Activated CD8-positive, alpha-beta memory T cell treated with anti-CD3 and anti-CD28 coated beads, Interleukin-2, amount 10 ng/mL, durations not matched to agents 7 days and 5 days (primary cell): ENCODE measurements at places on chromosomes 6 and 20. TPM values are rescaled to one million over a fixed set of nuclear protein-coding genes. Genes with fewer than 3 reads are reported as not detected.

- H3K4me1 ChIP-seq: peaks cover 1% of the 10 kb centered on the region
- H3K27me3 ChIP-seq: peaks cover 7% of the 10 kb centered on the region
- H3K27ac ChIP-seq: no peak overlapping the region
- no peaks in the 10 kb centered on the region for H3K36me3 ChIP-seq
These were observed 165.4 kb downstream of the SYNDIG1 start for GRCh38 chr20:24634855-24635254.

DNA sequence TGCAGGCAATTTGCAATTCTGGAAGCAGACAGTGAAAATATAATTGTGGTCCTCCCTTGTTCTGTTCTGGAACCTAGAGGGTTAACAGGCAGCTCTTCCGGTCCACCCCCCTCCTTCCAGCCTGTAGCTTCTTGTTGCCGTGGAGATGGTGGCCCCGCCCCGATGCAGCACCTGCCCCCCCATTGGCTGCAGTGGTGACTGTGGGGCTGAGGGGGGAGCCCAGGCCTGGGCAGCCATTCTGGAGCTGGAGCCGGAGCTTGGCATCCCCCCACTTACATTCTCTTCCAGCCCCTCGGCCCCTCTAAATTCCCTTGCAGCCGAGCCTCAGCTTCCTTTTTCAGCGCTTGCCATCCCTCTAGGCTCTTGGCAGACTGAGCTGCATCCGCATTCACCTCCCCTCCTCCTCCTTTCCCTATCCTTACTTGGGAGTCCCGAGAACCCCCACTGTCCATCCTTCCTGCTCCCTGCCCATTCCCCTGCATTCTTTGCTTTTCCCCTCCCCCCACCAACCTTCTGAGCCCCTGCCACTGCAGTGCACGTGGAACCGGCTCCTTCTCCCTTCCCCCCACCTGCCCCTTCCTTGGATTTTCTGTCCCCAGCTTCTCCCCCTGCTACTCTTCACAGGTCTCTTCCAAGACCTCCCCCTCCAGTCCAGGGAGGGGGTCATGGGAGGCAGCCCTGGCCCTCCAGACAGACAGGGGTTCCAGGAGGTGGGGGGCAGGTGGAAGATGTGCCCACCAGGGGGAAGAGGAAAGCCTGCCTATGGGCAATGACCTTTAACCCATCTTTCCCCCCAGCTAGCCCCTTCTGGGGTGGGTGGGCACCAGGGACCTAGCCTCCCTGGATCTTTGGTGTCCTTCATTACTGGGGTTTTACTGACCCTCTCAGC is 11.4 kb downstream of the SYNGAP1 start:
- H3K4me3 ChIP-seq: peak overlapping the region; percentile 79
- peaks cover 4% of the 10 kb centered on the region for H3K36me3 ChIP-seq
- peak; percentile 94 for DNase-seq
- H3K4me1 ChIP-seq: peaks cover 57% of the 10 kb centered on the region
- H3K27me3 ChIP-seq: no peaks in the 10 kb centered on the region
- peak overlapping the region; percentile 83 for H3K27ac ChIP-seq

- H3K4me3 ChIP-seq: no peak overlapping the region
- H3K27ac ChIP-seq: no peak overlapping the region
- H3K27me3 ChIP-seq: no peaks in the 10 kb centered on the region
- H3K4me1 ChIP-seq: no peaks in the 10 kb centered on the region
- no peak for DNase-seq
These were observed 217.8 kb downstream of the MAFB start for GRCh38 chr20:40471261-40471629.

- no peak overlapping the region for H3K4me3 ChIP-seq
- H3K27ac ChIP-seq: no peak overlapping the region
- no peaks in the 10 kb centered on the region for H3K36me3 ChIP-seq
- no peaks in the 10 kb centered on the region for H3K4me1 ChIP-seq
- H3K27me3 ChIP-seq: no peaks in the 10 kb centered on the region
These were observed 74.5 kb upstream of the MARCKS start for GRCh38 chr6:113782636-113783035.

ID1 gene
- not detected for total RNA-seq

- H3K27me3 ChIP-seq: no peaks in the 10 kb centered on the region
- no peak for DNase-seq
- no peaks in the 10 kb centered on the region for H3K4me1 ChIP-seq
- no peak overlapping the region for H3K4me3 ChIP-seq
- no peaks in the 10 kb centered on the region for H3K36me3 ChIP-seq
These were observed 430.4 kb downstream of the TBC1D32 start for GRCh38 chr6:120903836-120904235.

XKR7 gene
- not detected for total RNA-seq

AIF1 gene
- 47.4 TPM for total RNA-seq

GRCh38 chr6:167094820-167095637 is 27.9 kb upstream of the CCR6 start:
- peak overlapping the region; percentile 88 for H3K27ac ChIP-seq
- H3K4me1 ChIP-seq: peaks cover 70% of the 10 kb centered on the region
- peaks cover 10% of the 10 kb centered on the region for H3K36me3 ChIP-seq
- H3K4me3 ChIP-seq: peak overlapping the region; percentile 67

GRCh38 chr20:33864324-33864963 is 53.3 kb downstream of the CHMP4B start:
- peaks cover 8% of the 10 kb centered on the region for H3K4me1 ChIP-seq
- no peaks in the 10 kb centered on the region for H3K36me3 ChIP-seq
- H3K27ac ChIP-seq: no peak overlapping the region

MCM9 gene
- 25.5 TPM for total RNA-seq

GRCh38 chr6:138424004-138424904 is 20.2 kb downstream of the HEBP2 start:
- H3K36me3 ChIP-seq: no peaks in the 10 kb centered on the region
- peaks cover 2% of the 10 kb centered on the region for H3K4me1 ChIP-seq
- H3K27me3 ChIP-seq: no peaks in the 10 kb centered on the region
- no peak overlapping the region for H3K4me3 ChIP-seq

DNA sequence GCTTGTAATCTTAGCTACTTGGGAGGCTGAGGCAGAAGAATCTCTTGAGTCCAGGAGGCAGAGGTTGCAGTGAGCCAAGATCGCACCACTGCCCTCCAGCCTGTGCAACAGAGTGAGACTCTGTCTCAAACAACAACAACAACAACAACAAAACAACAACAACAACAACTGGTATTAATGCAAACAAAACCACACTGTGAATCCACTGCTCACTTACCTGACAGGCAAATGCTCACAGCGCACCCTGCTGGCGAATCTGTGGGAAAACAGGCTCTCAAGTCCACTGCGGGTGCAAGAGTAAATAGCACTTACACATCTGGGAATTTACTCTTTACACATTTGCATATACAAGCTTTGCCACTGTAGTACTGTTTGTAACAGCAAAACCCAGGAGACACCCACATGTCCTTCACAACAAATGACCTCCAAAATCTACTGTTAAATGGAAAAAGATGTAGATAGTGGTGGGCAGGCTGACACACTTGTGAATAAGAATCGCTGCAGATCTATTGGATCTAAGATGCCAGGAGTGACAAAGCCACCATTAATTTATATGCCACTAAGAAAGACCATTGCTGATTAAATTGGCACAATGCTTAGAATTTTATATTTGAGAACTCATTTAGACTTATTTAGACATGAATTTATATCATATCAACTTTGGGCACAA is 29.3 kb downstream of the NSFL1C start:
- no peak overlapping the region for H3K27ac ChIP-seq
- H3K36me3 ChIP-seq: peaks cover 12% of the 10 kb centered on the region
- H3K4me3 ChIP-seq: no peak overlapping the region
- peaks cover 28% of the 10 kb centered on the region for H3K4me1 ChIP-seq
- peaks cover 21% of the 10 kb centered on the region for H3K27me3 ChIP-seq
- peak; percentile 85 for DNase-seq

FAM50B gene
- total RNA-seq: 10.6 TPM

C6orf141 gene
- not detected for total RNA-seq

FRK gene
- total RNA-seq: 0.09 TPM

TSHZ2 gene
- 0.18 TPM for total RNA-seq

DNA sequence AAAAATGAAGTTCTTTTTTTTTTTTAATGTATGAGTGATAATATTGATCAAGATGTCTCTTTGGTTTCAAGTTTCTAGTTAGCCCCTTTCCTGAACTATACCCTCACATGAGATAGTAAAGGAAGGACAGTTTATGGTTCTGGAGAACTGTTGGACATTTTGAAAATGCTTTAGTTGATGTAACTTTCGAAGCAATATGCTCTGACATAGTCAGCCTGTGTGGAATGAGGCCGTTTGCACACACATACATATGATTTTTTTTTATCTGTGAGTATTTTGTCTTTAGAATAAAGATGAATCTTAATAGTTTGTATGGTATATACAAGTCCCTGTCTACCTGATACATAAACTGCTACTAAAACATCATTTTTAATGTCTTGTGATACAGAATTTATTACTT is 177.0 kb downstream of the ARID1B start:
- no peaks in the 10 kb centered on the region for H3K36me3 ChIP-seq
- no peaks in the 10 kb centered on the region for H3K27me3 ChIP-seq
- no peak overlapping the region for H3K27ac ChIP-seq
- peaks cover 37% of the 10 kb centered on the region for H3K4me1 ChIP-seq
- no peak for DNase-seq

- no peaks in the 10 kb centered on the region for H3K4me1 ChIP-seq
- no peak for DNase-seq
- no peak overlapping the region for H3K4me3 ChIP-seq
- peaks cover 28% of the 10 kb centered on the region for H3K36me3 ChIP-seq
- no peaks in the 10 kb centered on the region for H3K27me3 ChIP-seq
- H3K27ac ChIP-seq: no peak overlapping the region
These were observed 33.5 kb upstream of the ADIG start for GRCh38 chr20:38547288-38548085.

- H3K36me3 ChIP-seq: no peaks in the 10 kb centered on the region
- no peaks in the 10 kb centered on the region for H3K4me1 ChIP-seq
- H3K27ac ChIP-seq: no peak overlapping the region
- DNase-seq: no peak
- H3K27me3 ChIP-seq: no peaks in the 10 kb centered on the region
These were observed 7.5 kb upstream of the TMEM14B start for GRCh38 chr6:10740061-10740460.

DNA sequence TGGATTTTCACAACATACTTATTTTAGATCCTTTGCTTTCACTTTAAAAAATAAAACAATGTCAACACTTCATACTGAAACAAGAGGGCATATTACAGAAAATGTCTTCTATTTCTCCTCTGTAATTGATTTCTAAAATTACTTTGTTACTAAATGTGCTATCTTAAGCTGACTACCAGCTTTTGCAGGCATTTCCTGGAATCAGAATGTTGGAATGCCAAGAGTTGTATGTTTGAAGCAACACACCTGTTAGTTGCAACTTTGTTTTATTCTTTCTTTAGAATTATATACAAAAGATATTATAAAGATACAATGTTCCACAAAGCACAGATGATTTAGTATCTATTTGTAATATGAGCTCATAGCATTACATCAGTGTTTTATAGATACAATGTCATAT is 62.5 kb upstream of the TMEM170B start:
- H3K36me3 ChIP-seq: no peaks in the 10 kb centered on the region
- no peaks in the 10 kb centered on the region for H3K4me1 ChIP-seq
- H3K4me3 ChIP-seq: no peak overlapping the region
- H3K27ac ChIP-seq: no peak overlapping the region
- peaks cover 25% of the 10 kb centered on the region for H3K27me3 ChIP-seq

VIP gene
- not detected for total RNA-seq

DLK2 gene
- total RNA-seq: not detected

GRCh38 chr6:40411881-40412280 is 175.3 kb downstream of the LRFN2 start:
- no peak overlapping the region for H3K27ac ChIP-seq
- DNase-seq: no peak
- no peaks in the 10 kb centered on the region for H3K36me3 ChIP-seq
- no peak overlapping the region for H3K4me3 ChIP-seq
- H3K27me3 ChIP-seq: peaks cover 17% of the 10 kb centered on the region

- peaks cover 3% of the 10 kb centered on the region for H3K27me3 ChIP-seq
- peaks cover 17% of the 10 kb centered on the region for H3K36me3 ChIP-seq
- H3K4me1 ChIP-seq: peaks cover 20% of the 10 kb centered on the region
- H3K27ac ChIP-seq: peak overlapping the region; percentile 65
These were observed 586 bp downstream of the ZNF512B start for GRCh38 chr20:63968928-63969760.

ZNF512B gene
- total RNA-seq: 13.5 TPM

DNA sequence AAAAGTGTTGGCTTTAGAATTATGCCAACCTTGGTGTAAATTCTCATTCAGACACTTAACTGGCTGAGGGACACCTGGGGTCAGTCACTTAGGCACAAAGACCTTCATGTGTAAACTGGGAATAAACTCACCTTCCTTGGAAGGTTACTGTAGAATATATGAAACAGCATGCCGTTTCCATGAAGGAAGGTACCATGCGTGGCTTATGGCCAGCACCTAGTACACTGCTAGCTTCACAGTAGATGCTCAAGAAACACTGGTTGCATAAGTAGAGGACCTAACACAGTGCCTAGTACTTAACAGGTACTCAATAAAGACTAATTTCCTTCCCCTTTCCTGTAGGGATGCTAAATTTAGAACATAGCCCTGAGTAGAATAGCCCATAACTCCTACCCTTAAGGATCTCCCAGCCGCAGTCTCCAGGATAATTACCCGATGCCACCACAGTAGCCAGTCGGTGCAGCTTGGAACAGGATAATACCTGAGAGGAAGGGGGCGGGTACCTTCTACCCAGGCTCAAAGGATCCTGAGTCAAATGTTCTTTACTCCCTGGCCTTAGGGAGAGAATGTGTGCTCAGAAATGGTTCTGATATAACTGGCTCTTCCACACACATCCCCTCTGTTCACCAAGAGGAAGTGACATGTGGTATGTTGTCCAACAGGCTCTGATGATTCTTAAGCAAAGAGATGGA is 3.6 kb downstream of the BCL2L1 start:
- H3K27me3 ChIP-seq: no peaks in the 10 kb centered on the region
- H3K36me3 ChIP-seq: peaks cover 72% of the 10 kb centered on the region
- peak overlapping the region; percentile 97 for H3K27ac ChIP-seq
- H3K4me3 ChIP-seq: peak overlapping the region; percentile 90

DNA sequence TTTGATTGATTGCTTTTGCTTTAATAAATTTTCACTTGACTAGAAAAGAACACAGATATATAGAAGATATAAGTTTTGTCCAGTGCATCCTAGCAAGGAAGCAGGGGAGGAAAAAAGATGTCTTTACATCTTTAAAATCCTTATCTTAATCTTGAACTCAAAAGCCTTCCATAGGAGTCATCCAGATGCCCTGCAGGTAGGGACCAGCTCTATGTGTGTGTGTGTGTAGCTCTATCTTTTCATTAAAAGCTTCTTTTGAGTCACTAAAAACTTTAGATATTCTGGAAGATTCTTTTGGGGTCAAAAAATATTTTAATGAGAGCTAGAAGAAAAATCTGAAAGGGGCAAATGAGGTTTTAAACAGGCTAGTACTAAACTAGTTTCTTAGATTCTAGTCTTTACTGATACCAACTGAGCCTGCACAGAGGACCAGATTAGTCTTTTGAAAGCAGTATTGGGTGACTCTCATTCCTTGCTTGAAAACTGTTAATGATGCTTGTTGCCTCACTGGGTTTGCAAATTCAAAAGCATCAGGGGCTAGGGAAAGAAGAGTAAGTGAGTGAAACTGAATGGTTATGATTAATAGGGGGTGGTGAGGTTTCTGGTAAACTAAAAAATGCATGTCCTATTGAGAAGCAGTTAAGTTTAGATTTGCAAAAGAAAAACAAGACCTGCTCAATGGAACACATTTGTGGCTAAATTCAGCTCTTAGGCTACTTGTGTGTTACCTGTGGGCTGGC is 40.6 kb upstream of the JAG1 start:
- H3K27ac ChIP-seq: no peak overlapping the region
- no peaks in the 10 kb centered on the region for H3K4me1 ChIP-seq
- H3K4me3 ChIP-seq: no peak overlapping the region
- H3K36me3 ChIP-seq: no peaks in the 10 kb centered on the region
